Kidney (tissue), 22 donors: ENCODE measurements at places on chromosomes 7 and 10.

- no peak overlapping the region for H3K4me3 ChIP-seq
- H3K4me1 ChIP-seq = no peaks in the 10 kb centered on the region
- no peaks in the 10 kb centered on the region for H3K27me3 ChIP-seq
- no peak for DNase-seq
- no peaks in the 10 kb centered on the region for H3K36me3 ChIP-seq
Observed at GRCh38 chr10:36559412-36560400, 565.7 kb upstream of the ANKRD30A start.

GRCh38 chr7:108147031-108147563 is 16.9 kb upstream of the LAMB4 start:
- H3K27me3 ChIP-seq = no peaks in the 10 kb centered on the region
- no peak overlapping the region for H3K27ac ChIP-seq
- no peaks in the 10 kb centered on the region for H3K36me3 ChIP-seq

- H3K4me3 ChIP-seq = no peak overlapping the region
- H3K27me3 ChIP-seq = no peaks in the 10 kb centered on the region
- H3K36me3 ChIP-seq = no peaks in the 10 kb centered on the region
- DNase-seq = no peak
Observed at GRCh38 chr10:27659786-27660185, 85.8 kb downstream of the MKX start.

DNA sequence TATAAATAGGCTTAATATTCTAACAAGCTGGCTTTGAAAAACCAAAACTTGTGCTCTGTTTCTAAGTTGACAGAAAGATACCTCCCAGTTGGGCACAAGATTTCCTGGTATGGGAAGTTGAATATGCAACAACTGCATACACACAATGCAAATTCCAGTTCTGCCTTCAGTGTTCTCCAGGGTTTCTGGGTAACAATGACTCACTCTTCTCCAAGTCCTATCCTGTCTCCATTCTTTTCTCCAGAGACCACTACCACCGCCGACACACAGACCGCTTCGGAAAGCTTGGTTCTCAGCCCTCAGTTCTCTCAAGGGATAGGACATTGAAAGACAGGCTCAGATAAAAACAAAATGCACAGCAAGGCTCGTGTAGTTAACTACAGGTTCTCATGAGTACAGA is 12.2 kb downstream of the PDE1C start:
- H3K27me3 ChIP-seq = no peaks in the 10 kb centered on the region
- H3K4me3 ChIP-seq = no peak overlapping the region
- no peak overlapping the region for H3K27ac ChIP-seq
- H3K4me1 ChIP-seq = no peaks in the 10 kb centered on the region
- H3K36me3 ChIP-seq = no peaks in the 10 kb centered on the region

DNA sequence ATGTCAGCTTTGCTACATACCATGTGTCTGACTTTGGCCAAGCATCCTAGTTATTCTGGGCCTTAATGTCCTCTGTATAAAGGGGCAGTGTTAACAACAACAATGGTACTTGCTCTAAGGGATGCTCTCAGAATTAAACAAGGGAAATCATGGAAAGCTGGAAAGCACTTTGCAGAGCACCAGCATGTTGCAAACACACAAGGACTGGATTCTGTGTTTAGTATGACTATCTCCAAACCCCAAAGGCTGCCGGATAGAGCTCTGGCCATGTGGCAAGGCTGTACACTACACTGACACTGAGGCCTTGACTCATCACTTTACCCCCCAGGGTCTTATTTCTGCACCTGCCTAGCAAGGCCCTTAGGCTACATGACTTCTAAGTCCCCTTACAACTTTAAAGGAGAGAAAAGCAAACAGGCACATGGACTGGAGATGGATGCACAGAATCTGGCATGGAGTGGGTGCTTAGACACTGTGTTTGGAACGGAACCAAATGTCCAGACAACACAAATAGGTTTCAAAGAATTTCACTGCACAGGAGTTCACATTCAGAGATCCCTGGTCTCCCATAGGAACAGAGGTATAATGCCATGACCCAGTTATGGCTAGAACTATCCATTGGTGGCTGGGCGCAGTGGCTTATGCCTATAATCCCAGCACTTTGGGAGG is 74.6 kb downstream of the FAM13C start:
- H3K4me1 ChIP-seq = no peaks in the 10 kb centered on the region
- no peak overlapping the region for H3K27ac ChIP-seq
- no peak for DNase-seq
- no peaks in the 10 kb centered on the region for H3K27me3 ChIP-seq
- no peak overlapping the region for H3K4me3 ChIP-seq

- H3K4me3 ChIP-seq = no peak overlapping the region
- H3K27me3 ChIP-seq = no peaks in the 10 kb centered on the region
- no peak overlapping the region for H3K27ac ChIP-seq
- H3K4me1 ChIP-seq = no peaks in the 10 kb centered on the region
- DNase-seq = no peak
- H3K36me3 ChIP-seq = no peaks in the 10 kb centered on the region
Observed at GRCh38 chr10:53700278-53700677, 927.7 kb upstream of the MBL2 start.
